Activated T-cell treated with anti-CD3 and anti-CD28 coated beads, Interleukin-2, amount 50 U/mL, for 24 hours (primary cell): ENCODE measurements at places on chromosomes 7 and 10.

GRCh38 chr10:73413108-73413527, 740 bp downstream of the ANXA7 start:
- DNase-seq, result peak; percentile 36

DNA sequence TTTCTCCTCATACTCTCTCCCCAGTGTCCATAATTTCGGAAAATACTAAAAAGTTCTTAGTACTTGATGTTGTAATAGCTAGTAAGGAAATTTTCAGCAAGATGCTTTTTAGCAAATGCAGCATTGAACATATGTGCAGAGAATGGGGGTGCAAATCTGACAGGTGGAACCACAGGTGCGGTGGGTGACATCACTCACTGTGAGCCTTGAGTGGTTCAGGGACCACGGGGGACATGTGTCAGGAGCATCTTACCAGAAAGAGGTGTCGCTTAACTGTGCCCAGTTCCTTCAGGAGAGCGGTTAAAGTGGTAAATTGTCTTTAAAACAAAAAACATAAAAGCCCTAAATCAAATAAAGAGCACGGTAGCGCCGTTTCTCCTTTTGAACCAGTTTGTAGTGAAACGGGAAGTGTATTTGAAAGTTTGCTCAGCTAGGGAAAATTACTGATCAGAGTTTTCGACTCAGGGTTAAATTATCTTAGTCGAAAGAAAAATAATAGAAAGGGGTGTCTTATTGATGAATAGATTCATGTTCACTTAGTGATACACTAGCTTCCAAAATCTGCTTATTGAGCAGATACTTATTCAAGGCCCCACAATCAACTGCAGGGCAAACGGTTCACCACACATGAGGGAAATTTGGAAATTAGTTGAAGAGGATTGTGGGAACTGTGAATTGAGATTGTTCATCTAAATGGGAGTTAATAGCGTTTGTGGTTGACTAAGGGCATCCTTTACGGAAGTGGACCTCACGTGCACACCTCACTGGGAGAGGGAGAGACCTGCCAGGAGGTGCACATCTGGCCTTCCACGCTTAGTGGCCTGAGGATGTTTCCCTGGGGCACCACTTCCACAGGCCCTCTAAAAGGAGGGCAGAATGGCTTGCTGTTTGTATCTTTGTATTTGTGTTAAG, 12.7 kb downstream of the CUL1 start:
- DNase-seq, result no peak

DNA sequence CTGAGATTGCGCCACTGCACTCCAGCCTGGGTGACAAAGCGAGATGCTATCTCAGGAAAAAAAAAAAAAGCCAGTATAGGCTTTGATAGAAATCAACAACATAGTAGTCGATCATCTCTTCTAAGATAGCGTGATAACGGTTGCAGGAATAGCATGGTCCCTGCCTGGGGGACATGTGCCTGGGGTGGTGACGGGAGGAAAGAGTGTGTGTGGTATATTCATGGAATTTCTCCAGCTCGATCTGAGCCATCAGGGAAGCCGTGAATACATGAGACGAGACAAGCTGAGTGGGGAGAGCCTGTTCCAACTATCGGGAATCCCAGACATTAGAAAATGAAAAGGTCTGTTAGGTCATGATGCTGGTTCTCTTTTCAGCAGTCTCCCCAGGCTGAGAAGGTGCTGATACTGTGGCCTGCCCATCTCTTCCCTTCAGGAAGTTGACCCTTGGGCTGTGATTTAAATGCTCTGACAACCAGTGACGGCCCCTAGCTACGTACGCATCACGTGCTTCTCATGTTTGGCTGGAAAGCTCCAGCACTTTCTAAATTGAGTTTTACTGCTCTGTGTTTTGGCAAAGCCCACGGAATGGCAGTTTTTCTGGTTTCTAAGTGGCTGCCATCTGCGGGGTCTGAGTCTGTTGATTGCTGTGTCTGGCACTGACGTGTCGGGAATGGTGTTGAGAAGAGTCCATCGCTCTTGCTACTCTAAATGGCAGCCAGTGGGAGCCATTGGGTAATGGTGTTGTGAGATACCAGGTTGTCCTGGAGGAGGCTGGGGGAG, 229.3 kb downstream of the CCDC3 start:
- DNase-seq, result no peak

DNA sequence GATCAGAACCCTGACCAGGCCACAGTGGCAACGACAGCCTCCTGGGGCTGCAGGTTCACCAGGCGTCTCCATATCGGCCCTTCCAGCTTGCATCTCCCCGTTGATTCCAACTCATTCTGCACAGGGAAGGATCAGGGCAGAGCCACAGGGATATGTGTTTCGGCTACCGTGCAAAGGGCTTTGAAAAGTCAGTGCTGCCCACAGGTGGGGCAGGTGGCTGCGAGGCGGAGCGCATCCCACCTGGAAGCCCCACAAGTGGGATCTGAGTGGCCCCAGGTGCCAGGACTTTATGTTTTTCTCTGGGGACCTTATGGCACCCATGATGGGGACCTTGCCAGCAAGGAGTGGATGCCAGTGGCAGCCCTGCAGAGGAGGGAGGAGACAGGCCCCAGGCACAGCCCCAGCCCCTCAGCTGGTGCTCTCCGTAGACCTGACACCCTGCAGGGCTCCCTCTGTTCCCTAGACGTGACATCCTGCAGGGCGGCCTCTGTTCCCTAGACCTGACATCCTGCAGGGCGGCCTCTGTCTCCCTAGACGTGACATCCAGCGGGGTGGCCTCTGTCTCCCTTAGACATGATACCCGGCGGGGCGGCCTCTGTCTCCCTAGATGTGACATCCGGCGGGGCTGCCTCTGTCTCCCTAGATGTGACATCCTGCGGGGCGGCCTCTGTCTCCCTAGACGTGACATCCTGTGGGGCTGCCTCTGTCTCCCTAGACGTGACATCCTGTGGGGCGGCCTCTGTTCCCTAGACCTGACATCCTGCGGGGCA, 189.4 kb downstream of the ELFN1 start:
- no peak for DNase-seq
